ENCODE measurements at places on chromosomes 3 and 15.

DNA sequence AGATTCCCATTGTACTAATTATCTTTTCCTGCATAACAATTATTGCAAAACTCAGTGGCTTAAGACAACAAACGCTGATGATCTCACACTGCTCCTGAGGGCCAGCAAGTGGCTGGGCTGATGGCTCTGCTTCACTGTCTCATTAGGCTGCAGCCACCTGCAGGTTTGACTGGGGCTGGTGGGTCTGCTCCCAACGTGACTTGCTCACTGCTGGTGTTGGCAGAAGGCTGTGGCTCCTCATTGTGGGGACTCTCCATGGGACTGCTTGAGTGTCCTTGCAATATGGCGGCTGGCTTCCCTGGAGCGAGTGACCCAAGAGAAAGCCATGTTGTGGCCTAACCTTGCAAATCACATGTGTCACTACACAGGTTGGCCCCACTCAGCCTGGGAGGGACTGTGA lies 71.1 kb downstream of the PLXNA1 start:
- DNase-seq, result no peak

DNA sequence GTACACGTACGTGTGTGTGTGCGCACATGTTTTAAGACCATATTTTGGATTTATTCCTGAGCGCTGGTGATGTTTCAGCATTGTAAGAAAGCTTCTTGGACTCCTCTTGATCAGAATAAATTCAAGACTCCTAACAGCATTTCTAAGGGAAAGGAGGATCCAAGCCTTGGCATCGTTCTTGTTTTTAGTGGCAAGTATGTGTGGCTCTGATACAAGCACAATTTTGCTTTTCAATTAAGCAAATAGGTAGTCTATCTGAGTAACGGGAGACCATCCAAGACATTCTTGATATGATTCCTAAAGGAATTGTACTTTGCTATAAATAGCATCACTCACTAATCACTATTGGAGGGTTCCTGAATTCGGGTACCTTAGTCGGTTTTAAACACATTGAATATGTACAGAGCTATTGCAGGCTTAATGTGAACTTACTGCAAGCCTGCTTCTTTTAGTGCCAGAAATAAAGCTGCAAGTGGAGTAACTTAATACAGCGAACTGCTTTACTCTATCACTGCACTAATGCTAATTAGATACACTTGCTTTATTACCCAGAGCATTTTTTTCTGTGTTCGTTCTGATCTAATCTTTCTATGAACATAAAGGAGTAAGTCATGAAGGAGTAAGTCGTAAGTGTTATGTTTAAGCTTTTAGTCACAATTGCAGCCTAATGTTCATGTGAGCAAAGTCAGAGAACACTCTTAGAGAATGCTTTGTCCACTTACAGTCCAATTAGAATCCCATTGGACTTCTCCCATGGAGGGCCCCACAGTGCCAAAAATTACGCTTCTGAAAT lies 186.3 kb downstream of the MCTP2 start:
- no peak for DNase-seq

GRCh38 chr15:99172171-99172570 lies 67.3 kb downstream of the SYNM start:
- no peak for DNase-seq

DNA sequence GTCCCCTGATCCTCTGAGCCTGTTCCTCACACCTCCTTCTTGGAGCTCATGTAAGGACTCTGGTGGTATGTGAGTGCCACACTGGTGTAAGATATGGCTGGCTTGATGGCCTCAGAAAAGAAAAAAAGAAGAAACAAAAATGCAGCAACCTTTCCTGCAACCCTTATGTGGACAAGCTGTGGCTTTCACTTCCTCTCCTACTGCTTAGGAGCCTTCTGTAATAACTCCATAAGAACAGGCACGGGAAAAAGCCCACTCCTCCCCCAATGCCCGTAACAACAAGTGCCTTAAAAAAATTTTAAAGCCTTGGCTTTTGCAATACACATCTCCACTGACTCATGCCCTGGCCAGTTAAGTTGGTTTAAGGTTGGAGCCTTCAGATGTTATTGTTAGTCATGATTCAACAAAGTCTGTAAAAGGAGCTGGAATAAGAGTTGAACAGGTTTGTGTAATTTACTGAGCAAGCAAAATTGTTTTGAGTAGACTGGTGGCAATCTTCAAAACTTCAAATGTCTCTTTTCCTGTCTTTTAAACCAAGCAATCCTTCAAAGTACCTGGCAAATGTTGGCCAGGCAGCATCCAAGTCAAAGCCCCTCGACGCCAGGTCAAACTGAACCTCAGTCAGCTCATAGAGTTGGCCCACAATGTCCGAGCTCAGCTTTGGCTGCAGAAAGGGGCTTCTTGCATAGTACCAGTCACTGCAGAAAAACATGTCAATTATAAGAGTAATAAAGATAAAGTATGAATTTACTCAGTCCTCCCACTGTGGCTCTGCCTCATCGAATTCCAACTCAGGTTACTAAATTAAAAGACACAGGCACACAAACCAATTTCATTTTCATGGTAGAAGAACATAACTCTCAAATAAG lies 22.9 kb downstream of the FYCO1 start:
- DNase-seq, result no peak
